ENCODE measurements at places on chromosomes 2 and 18.
A peak's percentile ranks its signal among the peaks of the same experiment; 100 is the strongest.

DNA sequence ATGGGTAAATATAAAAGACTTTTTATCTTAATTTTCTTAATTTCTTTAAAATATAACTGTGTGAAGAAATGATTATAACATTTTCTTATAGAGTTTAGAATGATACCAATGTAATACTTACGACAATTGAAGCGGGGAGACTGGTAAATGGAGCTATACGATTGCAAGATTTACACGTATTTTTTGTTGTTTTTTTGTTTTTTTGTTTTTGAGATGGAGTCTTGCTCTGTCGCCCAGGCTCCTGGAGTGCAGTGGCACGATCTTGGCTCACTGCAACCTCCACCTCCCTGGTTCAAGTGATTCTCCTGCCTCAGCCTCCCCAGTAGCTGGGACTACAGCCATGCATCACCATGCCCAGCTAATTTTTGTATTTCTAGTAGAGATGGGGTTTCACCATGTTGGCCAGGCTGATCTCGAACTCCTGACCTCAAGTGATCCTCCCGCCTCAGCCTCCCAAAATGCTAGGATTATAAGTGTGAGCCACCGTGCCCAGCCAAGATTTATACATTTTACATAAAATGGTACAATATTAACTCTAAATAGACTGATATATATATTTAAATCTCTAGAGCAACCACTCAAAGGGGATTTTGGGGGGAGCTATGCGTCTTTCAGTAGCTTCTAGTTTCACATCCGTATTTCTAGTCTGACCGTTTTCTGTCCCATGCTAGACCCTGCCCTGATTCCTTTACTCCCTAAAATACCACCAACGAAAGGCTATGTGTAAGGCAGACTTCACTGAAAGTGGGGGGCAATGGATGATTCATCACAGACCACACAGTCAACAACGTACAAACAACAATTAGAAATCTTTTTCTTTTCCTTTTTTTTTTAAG, 28.2 kb upstream of the ATG16L1 start:
- DNase-seq: no peak

GRCh38 chr2:127422559-127423477, 4.6 kb downstream of the PROC start:
- DNase-seq: no peak

DNA sequence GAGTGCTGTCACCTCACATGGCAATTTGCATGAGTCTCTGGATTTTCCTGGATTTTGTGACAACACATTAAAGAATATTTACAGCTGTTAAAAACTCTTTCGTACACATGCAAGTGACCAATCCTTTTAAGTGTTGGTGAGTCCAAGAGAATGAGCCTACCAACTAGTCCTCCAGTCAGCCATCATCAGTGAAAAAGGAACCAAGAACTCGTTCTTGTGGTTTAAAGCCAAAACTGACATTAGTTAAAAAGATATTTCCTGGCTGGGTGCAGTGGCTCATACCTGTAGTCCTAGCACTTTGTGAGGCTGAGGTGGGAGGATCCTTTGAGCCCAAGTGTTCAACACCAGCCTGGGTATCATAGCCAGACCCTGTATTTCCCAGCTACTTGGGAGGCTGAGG, 215.4 kb upstream of the ITGA4 start:
- DNase-seq: no peak

DNA sequence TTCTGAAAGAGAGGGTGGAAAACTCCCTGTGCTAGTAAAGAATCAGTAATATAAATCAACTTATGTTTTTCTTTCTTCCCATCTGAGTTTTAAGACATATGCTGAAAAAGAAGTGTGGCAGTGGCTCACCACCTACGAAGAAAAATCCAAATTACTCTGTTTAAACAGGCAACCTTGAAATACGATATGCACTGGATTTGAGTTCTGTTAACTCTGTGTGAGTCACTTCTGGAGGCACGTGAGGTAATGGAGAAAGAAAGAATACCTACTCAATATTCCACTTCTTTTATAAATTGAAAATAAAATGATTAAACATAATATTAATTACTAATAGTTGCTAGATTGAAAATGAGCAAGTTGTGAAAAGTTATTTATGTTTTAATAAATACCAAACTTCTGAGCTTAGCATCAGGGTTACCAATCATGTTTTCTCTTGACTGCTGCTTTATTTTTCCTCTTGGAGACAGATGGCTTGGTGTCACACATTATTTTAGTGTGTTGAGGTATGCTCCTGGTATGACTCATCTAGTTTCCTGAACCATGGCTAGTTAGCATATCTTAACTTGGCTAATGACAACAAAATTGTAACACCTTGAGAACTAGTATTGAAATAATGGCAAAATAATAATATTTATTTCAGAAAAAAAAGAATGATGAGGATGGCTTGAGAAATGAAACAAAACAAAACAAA, 1705.5 kb upstream of the PIK3C3 start:
- no peak for DNase-seq

DNA sequence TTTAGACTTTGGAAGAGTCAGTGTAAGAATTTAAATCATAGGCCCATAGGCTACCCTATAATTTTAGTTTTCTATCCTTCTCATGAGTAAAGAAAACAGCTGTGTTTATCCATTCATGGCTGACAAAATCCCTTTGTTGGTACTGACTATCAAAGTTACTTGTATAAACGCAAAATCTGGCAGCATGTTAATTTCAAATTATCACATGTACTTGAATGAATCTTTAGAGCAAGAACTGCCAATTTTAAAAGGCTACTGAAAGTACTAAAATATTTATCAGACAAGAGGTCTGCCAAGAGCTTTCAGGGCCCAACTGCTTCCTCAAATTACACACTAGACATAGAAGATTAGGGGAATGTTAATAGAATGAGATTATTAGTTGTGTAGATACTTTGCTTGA, 66.6 kb downstream of the MYL12B start:
- DNase-seq: no peak

GRCh38 chr2:120539937-120540718, 194.2 kb downstream of the INHBB start:
- DNase-seq: no peak

- DNase-seq: no peak
These were observed 68.7 kb downstream of the PXDN start for GRCh38 chr2:1675633-1676032.

DNA sequence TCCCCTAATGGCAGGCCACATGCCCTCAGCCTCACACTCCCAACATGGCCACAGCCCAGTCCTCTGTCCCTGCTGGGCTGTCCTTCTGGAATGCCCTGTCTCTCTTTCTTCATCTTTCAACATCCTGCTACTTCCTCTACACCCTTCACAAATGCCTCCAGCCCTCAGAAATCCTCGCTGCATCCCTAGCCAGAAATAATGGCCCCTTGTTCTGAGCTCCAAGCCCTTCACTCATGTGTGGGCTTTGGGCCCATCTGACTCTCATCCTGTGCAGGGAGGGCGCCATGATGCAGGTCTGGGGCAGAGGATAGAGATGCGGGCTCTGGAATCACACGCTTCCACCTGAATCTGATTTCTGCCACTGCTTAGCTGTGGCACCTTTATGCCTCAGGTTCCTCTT, 181.9 kb downstream of the TNS1 start:
- no peak for DNase-seq

GRCh38 chr2:137467246-137467862, 496.9 kb upstream of the HNMT start:
- peak; percentile 75 for DNase-seq

DNA sequence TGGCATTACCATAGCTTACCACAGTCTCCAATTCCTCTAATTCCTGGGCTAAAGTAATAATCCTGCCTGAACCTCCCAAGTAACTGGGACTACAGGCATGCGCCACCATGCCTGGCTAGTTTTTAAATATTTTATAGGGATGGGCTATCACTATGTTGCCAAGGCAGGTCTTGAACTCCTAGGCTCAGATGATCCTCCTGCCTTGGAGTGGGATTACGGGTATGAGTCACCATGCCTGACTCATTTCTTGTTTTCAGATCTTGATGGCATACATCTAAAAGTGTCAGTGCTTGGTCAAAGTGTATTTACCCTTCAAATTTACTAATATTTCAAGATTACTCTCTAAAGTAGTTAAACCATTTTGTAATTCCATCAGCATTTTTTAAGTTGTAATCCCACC, 9.4 kb upstream of the SOCS6 start:
- DNase-seq: no peak
